NCI-H2029 (cell line): ENCODE measurements at places on chromosomes 1 and 21.

DNA sequence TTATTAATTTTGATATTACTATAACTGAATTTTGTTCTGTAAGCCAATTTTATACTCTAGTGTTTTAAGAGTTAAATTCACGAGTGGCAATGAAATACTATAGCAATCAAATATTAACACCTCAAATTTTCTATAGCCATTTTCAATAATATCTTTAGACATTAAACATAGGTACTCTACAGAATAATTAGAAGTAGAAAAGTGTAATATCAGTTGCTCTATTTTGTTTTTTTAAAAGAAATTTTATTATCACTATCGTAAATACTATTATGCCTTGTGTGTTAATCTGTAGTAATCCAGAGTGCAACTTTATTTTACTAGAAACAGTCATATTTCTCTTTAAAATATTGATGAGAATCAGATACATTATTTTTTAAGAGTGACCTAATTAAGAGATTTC lies 691.2 kb downstream of the USP25 start:
- no peak for DNase-seq

DNA sequence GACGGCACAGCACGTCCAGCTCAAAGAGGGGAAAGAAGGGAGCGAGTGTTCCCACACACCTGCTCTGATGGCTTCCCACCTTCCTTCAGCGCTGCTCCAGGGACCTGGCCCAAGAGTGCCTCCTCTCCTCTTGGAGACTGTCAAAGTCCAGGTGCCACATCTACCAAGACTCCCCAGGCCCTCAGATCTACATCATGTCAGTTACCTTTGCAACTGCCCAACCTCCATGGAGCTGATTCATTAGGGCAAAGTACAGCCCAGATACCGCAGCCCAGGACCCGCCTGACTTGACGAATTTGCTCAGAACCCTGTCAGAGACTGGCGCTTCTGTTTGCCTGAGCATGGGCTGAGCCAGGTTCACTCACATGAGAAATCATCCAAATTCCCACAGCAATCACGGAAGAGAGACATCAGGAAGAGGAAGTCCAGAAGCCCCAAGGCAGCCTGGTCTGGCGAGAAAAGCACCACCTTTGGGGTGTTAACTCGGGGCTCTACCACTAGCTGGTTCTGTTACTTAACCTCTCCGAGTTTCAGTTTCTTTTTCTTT lies at the start of gene SEC16B:
Gene SEC16B (minus strand): TSS at position 234 of the 547 bp plus-strand sequence. CDS start 2,077 bp downstream, outside the sequence.
- no peak for DNase-seq

DNA sequence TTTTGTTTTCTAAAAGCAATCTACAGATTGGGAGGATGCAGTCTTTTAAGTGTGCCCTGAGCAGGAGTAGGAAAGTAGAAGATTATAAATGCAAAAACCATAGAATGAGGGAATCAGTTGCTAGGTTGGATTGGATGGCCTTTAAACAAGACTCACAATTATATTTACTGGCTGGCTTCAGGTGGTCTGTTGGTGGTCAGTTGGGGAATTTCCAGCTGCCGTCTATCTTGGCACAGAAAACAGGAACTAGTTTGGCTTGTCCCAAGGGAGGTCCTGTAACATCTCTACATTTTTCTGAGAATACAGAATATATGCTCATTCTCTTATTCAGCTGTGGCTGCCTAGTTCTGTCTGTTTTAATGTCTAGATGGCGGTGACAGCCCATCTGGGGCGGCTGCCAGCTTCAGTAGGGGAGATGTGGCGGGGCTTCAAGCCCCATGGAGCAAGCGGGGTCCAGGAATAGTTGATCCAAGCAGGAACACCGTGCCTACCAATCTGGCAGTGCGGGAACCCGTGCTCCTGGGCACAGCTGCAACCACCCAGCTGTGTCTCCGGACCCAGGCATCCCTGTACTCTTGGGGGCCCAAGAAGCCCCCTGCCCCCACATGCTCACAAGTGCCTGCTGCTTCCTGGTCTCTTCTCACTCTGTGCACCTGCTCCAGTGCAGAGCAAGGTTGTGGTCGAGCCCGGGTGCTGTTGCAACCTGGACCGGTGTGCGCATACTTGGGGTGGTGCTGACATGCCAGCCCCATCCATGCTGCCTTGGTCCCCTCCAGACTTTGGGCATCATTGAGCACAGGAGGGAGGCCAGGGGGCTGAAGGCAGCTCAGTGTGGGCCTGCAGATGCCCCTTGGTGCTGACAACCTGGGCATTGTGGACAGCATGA lies 1182.6 kb downstream of the AMY1C start:
- no peak for DNase-seq

- DNase-seq: no peak
These were observed 24.0 kb downstream of the TCEA3 start for GRCh38 chr1:23400324-23401114.

- peak; percentile 64 for DNase-seq
These were observed 265.9 kb downstream of the PRDM2 start for GRCh38 chr1:13965770-13966398.

DNA sequence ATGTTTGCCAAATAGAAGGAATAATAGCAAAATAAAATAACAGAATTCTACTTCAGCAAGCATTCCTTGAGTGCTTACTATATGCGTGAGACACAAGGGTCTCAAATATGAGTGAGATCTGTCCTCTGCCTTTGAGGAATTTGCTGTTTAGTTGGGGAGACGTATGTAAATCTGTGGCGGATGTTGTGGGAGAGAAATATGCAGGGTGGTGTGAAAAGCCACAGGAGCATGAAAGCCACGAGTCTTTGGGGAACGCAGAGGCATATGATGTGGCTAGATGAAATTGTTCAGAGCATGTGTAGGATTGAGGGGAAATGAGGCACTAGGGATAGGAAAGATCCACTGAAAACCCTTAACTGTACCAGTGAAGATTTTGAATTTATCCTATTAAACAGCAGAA lies 244.4 kb downstream of the PBX1 start:
- DNase-seq: no peak

DNA sequence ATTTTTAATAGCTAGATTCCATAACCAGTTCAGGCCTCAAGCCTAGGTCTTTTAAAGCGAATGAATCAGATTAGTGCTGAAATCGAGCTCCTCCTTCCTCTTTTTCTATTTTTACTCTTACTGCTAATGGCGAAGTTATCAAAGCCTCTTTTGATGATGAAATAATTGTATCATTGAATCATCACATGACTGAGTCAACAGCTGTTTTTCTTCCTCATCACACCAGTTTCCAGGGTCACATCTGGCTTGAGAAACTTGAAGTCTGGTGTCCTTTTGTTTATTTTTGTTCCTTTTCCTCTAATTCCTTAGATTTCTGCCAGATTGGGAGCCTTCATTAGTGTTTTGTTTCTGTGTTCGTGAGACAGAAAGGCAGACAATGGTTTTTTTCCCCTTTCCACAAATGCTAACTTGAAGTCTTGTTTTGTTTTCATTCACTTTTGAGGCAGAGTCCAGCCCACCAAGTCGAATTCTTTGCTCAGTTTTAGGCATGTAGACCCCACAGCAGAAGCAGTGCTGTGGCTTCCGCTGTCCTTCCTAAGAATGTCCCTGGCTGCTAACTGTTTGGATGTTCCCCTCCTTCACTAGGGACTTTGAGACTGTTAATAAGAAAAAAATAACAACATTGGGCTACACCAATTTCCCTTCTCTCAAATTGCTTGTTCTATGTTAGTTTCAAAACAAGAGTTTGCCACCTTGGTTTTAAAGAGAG lies 51.9 kb upstream of the FMOD start:
- no peak for DNase-seq

- DNase-seq: no peak
These were observed 97.8 kb upstream of the LPGAT1 start for GRCh38 chr1:211928290-211928801.

DNA sequence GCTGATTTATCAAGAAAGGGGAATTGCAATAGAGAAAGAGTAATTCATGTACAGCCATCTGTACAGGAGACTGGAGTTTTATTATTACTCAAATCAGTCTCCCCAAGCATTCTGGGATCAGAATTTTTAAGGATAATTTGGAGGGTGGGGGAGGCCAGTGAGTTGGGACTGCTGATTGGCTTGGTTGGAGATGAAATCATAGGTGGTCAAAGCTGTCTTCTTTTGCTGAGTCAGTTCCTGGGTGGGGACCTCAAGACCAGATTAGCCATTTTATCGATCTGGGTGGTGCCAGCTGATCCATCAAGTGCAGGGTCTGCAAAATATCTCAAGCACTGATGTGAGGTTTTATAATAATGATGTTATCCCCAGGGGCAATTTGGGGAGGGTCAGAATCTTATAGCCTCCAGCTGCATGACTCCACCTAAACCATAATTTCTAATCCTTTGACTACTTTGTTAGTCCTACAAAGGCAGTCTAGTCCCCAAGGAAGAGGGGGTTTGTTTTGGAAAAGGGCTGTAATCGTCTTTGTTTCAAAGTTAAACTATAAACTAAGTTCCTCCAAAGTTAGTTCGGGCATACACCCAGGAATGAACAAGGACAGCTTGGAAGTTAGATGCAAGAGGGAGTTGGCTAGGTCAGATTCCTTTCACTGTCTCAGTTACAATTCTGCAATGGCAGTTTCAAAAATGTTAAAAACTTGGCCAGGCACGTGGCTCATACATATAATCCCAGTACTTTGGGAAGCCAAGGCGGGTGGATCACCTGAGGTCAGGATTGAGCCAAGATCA lies 16.9 kb upstream of the RAB3B start:
- no peak for DNase-seq

DNA sequence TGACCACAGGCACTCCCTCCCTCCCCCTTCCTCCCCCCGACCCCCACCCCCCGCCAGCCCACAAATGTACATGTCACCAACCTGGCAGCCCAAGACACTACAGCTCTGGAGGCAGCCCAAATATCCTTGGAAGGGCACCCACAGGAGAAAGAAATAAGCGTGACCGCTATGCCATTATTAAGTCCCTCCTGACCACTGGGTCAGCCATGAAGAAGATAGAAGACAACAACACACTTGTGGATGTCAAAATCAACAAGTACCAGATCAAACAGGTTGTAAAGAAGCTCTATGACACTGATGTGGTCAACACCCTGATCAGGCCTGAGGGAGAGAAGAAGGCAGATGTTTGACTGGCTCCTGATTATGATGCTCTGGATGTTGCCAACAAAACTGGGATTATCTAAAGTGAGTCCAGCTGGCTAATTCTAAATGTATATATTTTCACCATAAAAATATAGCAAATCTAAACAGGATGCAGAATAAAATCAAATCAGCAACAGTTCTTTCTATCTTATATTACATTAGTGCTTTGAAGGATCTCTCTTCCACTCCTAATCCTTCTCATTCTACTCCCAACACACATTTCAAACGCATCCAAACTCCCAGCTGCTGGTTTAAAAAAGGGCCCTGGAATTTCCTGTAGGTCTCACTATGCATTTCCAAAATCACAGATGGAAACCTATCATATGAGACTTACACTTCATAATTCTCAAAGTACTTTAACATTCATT lies 77.4 kb upstream of the SLFNL1 start:
- no peak for DNase-seq

GRCh38 chr1:210635108-210635507 lies 306.4 kb downstream of the HHAT start:
- peak; percentile 28 for DNase-seq

DNA sequence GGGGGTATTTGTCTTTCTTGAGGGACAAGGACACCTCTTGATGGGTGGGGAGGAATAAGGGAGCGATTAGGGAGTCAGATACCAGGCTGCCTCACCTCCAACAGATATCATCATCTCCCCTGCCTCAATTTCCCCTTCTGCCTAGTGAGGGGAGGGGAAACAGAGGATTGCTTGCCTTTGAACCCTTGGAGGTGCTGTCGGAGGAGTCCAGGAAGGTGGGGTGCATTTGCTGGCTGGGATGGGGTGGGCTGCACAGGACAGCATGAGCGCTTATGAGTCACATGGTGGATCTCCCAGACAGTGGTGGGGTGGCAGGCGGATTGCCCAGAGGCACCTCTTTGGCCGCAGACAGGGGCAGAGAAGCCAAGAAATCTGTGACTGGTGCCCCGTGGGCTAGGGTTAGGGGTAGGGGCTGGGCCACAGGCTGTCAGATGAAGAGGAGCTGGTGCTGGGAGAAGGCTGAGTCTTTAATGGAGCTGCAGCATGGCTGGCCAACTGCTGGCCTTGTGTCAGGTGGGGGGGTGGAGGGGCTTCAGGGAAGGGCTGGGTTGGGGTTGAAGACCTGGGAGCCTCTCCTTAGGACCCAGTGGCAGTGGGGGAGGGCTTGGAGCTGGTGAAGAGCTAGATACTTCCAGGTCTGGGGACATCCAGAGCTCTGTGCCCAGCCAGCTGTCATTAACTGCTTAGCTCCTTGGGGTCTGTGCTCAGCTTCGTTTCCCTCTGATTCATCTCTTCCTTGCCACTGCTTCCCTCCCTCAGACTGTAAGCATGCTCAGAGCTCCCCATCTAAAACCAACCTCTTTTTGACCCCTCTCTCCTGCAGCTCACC lies 7.0 kb upstream of the ADORA1 start:
- no peak for DNase-seq

DNA sequence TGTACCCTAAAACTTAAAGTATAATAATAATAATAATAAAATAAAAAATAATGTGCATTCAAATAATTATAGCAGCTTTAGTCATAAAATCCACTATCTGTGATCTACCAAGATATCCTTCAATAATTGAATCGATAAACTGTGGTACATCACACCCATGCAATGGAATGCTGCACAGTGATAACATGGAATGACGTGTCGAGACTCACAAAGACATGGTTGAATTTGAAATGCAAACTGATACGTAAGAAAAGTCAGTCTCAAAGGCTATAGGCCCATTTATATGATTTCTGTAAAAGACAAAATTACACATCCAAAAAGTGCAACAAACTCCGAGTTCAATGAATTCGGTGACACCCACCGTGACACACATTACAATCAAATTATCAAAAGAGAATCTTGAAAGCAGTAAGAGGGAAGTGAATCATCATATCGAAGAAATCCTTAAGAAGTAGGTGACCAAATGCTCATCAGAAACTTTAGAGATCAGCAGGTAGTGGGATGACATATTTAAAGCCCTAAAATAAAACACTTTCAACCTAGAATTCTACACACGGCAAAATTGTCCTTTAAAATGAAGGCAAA lies 5.2 kb upstream of the SPRR2E start:
- no peak for DNase-seq

- no peak for DNase-seq
These were observed 2.1 kb downstream of the C1orf167 start for GRCh38 chr1:11764115-11764514.
